ENCODE measurements at places on chromosomes 7 and 10.

- no peak for DNase-seq
These were observed 31.0 kb upstream of the TRIM8 start for GRCh38 chr10:102613286-102613685.

DNA sequence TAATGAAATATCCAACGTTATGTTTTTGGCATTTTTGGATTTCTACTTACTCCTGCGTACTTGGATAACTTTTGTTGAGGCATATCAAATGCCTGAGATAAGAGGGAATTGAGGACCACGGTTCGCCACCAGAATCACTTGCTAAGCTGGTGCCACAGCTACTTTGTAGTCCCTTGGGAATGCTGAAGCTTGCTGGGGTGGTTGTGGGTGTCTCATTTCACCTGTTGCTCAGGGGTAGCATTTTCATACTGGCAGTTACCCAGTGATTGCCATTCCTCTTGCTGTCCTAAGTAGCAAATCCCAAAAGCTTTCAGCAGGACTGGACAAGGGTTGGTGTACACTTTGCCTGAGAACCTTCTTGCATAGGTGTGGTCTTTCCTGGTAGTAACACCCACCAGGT is 75.2 kb downstream of the CREB5 start:
- no peak for DNase-seq

GRCh38 chr7:155984609-155985405 is 172.5 kb upstream of the SHH start:
- DNase-seq: no peak

DNA sequence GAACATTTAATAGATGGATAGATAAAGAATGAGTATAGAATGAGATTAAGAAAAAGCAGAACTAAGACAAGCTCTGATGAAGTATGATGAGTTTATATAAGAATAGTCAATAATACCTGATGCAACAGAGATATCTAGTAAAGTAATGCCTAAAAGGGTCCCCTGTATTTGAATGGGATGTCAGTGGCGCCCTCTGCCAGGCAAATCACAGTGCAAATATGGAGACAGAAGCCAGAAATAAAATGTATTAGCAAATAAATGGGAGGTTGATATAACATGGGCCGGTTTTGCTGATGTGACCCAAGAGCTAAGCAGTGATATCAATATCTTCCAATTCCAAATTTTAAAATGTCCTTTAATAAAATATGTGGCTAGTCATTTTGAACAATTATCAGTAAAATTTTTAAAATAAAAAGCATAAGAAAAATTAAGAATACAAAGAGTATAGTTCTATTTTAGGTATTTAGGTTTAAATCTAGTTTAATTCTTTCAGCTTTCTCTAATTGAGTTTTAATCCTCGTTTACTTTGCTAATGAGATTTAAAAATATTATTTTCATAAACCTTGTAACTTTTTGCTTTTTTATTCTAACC is 62.6 kb downstream of the ADK start:
- DNase-seq: no peak

DNA sequence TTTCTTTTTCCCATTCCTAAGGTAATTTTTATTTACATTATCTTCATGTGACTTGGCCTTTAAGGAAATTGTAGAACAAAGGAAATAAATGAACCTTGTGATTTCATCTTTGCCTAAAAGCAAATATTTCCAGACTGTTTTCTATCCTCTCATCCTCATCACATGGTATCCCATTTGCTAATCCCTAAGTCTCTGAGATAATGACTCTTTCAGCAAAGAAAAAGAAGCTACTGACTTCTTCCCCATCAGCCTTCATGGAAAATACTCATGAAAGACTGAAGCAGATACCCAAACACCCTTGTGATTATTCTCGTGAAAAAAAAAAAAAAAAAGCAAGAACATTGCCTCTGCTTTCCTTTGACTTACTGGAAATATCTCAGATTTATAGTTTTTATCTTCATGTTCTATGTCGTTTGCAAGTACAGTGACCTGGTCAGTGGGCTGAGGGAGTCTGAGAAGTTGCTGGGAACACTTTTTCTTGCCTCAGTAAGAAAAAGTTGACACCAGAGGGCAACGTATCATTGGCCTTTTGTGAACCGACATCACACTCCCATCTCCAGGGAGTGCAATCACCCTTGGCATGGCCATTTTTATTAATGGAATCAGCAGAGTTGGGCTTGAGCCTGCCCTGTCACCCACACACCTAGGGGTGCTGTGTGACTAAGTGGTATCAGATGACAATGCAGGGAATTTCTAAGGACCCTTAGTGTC is 246.0 kb upstream of the KMT2E start:
- no peak for DNase-seq

GRCh38 chr7:102944241-102944640 is 31.4 kb downstream of the LRRC17 start:
- DNase-seq: no peak

- DNase-seq: no peak
These were observed 97.8 kb downstream of the ELAPOR2 start for GRCh38 chr7:86961686-86962085.

GRCh38 chr10:86316990-86317389 is 49.6 kb downstream of the GRID1 start:
- DNase-seq: no peak

DNA sequence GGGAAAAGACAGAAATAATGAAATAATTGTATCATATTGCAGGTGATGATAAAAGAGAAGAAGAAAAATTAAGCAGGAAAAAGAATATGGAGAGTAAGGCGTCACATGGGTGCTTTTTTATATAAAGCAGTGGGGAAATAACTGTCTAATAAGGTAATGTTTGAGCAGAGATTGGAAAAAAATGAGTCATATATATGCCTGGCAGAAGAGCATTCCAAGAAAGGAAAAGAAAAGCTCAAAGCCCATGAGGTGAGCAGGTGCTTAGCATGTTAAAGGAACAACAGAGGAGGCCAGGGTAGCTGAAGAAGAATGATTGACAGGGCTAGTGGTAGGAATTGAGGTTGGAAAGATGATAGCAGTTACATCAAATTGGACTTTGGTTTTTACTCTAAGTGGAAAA is 739.5 kb downstream of the SORCS1 start:
- no peak for DNase-seq

GRCh38 chr7:29350351-29350750 is 155.8 kb downstream of the CHN2 start:
- no peak for DNase-seq

GRCh38 chr10:110241407-110241806 is 34.0 kb downstream of the MXI1 start:
- DNase-seq: no peak
